ENCODE measurements at places on chromosomes 1 and 21. TPM values are rescaled to one million over a fixed set of nuclear protein-coding genes. Genes with fewer than 3 reads are reported as not detected.

DNA sequence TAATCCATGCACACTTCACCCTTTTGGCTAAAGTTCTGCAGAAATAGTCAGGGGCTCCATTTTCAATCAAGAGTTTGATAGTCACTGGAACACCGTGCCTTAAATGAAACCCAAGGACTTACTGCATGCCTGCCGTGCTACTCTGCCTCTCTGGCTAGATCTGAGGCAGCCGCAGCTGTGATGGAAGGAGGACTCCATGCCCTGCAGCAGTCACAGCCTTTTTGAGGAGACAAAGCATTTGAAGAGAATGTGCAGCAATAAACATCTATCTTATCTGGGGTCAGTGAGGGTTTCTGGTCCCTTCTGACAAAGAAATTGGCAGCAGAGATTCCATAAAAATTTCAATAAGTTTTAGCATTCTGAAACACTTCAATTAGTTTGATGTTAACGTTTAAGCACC, 78.0 kb downstream of the BCAR3 start:
- no peak for DNase-seq

The YOD1 gene
- total RNA-seq, result 8.6 TPM

DNA sequence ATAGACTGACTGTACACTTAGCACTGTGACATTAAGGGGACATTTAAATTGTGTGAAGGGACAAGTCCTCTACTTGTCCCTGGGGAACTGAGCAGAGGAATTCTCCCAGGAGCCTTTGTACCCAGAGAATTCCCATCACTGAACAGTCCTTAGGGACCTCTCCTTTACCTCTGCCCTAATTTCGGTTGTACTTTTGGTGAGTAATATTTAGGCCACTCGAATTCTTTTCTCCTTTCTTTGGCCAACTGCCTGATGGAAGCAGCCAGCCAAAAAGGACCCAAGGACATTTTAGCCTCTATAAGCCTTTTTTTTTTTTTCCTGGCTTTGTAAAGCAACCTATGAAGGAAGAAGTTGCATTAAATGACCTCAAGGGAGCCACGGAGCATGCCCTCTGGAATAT, 71.5 kb downstream of the NR5A2 start:
- no peak for DNase-seq

DNA sequence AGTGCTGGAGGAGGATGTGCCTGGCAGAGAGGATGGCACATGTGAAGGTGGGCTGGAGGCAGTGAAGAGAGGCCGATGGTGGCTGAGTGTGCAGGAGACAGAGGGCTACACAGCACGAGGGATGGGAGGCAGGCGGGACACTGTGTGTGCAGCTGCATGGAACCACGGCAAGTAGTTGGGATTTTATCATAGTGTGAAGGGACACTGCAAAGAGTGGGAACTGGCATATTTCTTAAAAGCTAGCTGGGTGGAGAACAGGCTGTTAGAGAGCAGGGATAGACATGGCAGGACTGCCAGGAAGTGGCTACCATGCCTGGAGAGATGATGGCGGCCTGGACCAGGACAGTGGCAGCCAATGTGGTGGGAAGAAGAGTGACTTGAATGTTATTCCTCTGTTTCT, 102.4 kb upstream of the TLR5 start:
- DNase-seq, result no peak

DNA sequence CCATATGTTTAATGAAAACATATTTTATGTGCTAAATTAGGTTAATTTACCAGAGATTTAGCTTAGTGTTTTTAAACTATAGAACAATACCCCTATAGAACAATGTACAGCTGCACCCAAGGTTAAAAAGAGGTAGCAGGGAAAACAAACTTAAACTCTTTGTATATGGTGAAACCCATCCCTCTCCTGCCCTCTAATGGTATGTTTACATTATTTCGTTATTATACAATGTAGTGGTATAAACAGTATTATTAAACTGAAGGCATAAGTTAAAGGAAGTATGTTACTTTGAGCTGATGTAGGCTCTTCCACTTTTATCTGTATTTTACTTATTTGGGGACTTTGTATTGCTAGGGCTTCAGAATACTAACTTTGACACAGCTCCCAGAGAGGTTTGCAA, 16.7 kb upstream of the ZYG11A start:
- no peak for DNase-seq

- no peak for DNase-seq
Observed at GRCh38 chr1:165162671-165163241, 193.8 kb downstream of the LMX1A start.

Measured in activated naive CD4-positive, alpha-beta T cell treated with anti-CD3 and anti-CD28 coated beads for 36 hours (primary cell).